ENCODE measurements at places on chromosomes 1 and 21. TPM values are rescaled to one million over a fixed set of nuclear protein-coding genes. Genes with fewer than 3 reads are reported as not detected.
A peak's percentile ranks its signal among the peaks of the same experiment; 100 is the strongest.

The TBX19 gene
- total RNA-seq = 2.0 TPM

- H3K36me3 ChIP-seq = no peaks in the 10 kb centered on the region
- no peak overlapping the region for H3K27ac ChIP-seq
- DNase-seq = no peak
- no peak overlapping the region for H3K4me3 ChIP-seq
These were observed 20.9 kb upstream of the SSX2IP start for GRCh38 chr1:84711121-84711520.

GRCh38 chr1:30744060-30744756 lies 13.4 kb downstream of the LAPTM5 start:
- peak; percentile 84 for DNase-seq
- H3K4me1 ChIP-seq = peaks cover 98% of the 10 kb centered on the region
- peaks cover 54% of the 10 kb centered on the region for H3K36me3 ChIP-seq

DNA sequence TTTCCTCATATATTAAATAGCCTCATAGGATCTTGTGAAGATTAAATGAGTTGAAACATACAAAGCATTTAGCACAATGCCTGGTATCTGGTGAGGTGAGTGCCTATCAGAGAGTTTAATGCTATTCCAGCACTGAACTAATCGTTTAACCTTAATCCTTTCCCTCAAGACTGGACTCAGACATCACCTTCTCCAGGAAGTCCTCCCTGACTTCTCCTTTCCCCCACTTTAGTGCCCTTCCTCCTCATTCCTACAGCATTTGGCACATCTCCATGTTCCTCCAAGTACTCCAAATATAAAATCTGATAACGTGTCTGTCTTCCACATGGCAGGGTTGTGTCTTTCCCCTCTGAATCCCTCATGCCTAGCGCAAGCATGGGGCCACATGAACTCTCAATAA lies 59.8 kb downstream of the ZSCAN20 start:
- H3K27ac ChIP-seq = no peak overlapping the region
- no peak overlapping the region for H3K4me3 ChIP-seq
- DNase-seq = no peak
- no peaks in the 10 kb centered on the region for H3K4me1 ChIP-seq
- peaks cover 10% of the 10 kb centered on the region for H3K27me3 ChIP-seq

DNA sequence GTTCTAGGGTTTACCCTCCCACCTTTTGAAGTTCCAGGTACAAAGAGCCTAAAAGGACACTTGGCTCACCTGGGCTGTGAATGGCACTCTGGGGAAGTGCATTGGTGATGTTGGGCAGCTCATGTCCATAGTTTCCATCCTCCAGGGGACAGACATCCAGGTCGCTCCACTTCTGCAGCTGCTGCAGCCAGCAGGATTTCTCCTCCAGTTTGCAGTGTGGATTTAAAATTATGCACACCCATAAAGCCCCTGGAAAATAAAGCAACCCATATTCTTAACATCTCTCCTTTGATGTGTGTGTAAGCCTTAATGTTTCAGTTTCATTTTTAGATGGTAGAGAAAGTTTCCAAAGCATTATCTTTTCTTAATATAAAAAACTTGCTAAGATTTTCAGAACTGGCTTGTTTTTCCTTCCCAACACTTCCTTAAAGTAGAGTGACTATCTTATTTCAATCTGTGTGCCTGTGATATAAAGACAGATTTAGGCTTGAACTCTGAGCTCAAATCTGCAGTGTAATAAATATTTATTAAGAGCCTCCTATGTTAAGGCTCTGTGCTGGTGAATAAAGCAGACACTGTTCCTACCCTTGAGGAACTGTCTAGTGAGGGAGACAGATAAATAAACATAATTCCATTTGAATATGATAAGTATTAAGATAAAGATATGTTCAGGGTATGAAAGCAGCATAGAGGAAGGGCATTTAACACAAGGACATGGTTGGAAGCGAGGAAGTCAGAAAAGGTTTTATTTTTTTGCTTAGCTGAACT lies 39.1 kb downstream of the UROD start:
- no peaks in the 10 kb centered on the region for H3K27me3 ChIP-seq
- H3K36me3 ChIP-seq = no peaks in the 10 kb centered on the region
- H3K4me3 ChIP-seq = peak overlapping the region; percentile 64
- peak overlapping the region; percentile 61 for H3K27ac ChIP-seq

DNA sequence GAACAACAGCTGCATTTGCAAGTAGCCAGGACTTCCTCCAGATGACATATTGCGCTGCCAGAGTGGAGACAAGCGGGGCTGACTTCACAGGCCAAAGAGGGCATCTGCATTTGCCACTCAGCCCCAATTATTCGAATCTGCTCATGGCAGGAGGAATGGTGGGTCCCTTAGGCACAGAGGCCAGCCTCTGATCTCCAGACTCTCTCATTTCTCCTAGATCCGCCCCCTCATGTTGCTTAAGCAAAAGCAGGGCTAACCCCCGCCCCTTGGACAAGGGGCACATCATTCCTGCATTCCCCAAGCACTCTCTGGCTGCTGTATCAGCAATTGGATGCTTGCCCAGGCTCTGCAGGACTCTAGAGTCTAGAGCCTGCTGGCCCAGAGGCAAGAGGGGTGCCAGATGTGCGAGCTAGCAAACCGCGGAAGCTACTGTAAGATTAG lies 262.4 kb downstream of the ST6GALNAC3 start:
- no peak for DNase-seq
- no peaks in the 10 kb centered on the region for H3K4me1 ChIP-seq
- no peak overlapping the region for H3K27ac ChIP-seq
- H3K27me3 ChIP-seq = no peaks in the 10 kb centered on the region

- no peaks in the 10 kb centered on the region for H3K27me3 ChIP-seq
- H3K4me3 ChIP-seq = no peak overlapping the region
- peaks cover 39% of the 10 kb centered on the region for H3K4me1 ChIP-seq
- H3K27ac ChIP-seq = no peak overlapping the region
- H3K36me3 ChIP-seq = no peaks in the 10 kb centered on the region
These were observed 46.7 kb upstream of the SARS1 start for GRCh38 chr1:109167001-109167506.

GRCh38 chr1:6939363-6939762 lies 154.1 kb downstream of the CAMTA1 start:
- DNase-seq = no peak
- H3K27me3 ChIP-seq = no peaks in the 10 kb centered on the region
- no peaks in the 10 kb centered on the region for H3K4me1 ChIP-seq
- H3K4me3 ChIP-seq = no peak overlapping the region

DNA sequence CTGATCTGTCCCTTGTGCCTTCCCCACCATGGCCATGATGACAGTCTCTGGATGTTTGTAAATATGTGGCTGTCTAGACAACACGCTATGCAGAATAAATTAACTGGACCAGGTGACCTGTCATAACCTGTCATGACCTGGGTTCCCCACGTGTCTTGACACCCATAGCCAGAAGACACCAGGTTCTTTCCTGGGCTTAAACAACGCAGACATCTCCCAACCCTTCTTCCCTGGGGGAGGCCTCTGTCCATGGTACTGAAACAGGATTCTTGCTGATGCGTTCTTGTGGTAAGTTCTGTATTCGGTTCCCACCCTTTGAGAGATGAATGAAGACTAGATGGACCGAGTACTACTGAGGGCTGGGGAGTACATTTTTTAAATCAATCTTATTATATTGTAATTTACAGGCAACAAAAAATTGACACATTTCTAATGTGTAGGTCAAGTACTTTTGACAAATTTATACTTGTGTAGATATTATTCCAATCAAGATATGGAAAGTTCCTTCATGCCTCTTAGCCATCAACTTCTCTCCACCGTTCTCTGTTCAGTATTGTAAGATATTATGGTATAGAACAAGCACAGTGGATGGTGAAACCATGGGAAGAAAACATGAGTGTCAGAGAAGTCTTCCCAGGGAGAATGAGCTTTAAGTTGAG lies 738.8 kb downstream of the PTPRU start:
- H3K4me1 ChIP-seq = no peaks in the 10 kb centered on the region
- H3K36me3 ChIP-seq = no peaks in the 10 kb centered on the region
- peak; percentile 35 for DNase-seq
- H3K27ac ChIP-seq = no peak overlapping the region

GRCh38 chr1:112762541-112763500 lies 47.7 kb upstream of the PPM1J start:
- no peaks in the 10 kb centered on the region for H3K36me3 ChIP-seq
- no peak overlapping the region for H3K27ac ChIP-seq
- H3K4me1 ChIP-seq = peaks cover 4% of the 10 kb centered on the region
- H3K4me3 ChIP-seq = no peak overlapping the region

DNA sequence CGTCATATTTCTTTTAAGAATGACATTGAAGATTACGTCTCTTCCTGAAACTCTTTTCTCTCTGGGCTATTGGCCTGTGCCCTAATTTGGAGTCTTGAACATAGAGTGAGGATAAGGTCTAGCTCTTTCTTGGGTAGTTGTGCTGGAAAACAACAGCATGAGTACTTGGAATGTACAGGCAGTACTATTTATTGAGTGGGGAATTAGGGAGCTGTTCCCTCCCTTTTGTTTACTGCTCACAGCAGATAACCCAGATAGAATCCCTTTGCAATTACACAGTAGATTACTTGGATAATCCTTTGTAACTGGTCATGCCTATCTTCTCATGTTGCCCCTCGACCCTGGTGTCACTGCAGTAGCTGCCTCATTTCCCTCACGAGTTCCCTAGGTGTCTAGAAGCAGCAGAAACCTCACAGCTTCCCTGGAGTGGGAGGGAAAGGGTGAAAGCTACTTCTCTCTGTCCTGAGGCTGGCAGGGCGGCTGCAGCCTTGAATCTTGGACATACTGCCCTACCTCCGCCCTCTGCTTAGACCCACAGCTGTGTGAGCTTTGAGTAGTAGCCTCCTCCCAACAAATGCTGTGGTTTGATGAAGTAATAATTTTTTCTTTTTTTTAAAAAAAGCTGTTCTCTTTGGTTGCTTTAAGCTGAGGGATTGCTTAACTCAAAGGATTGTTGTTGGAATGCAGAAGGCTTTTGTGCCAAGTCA lies 70.6 kb downstream of the FGGY start:
- H3K27ac ChIP-seq = no peak overlapping the region
- no peak for DNase-seq

The AMY1C gene
- not detected for total RNA-seq

The SPATA21 gene
- total RNA-seq = not detected

GRCh38 chr1:145908653-145909052 lies 1.2 kb downstream of the ITGA10 start:
- DNase-seq = no peak
- H3K4me1 ChIP-seq = peaks cover 20% of the 10 kb centered on the region
- H3K27me3 ChIP-seq = no peaks in the 10 kb centered on the region
- no peak overlapping the region for H3K27ac ChIP-seq

The GPATCH3 gene
- 15.0 TPM for total RNA-seq

- no peaks in the 10 kb centered on the region for H3K36me3 ChIP-seq
- no peaks in the 10 kb centered on the region for H3K4me1 ChIP-seq
- no peak overlapping the region for H3K4me3 ChIP-seq
- H3K27me3 ChIP-seq = peaks cover 4% of the 10 kb centered on the region
These were observed 170.8 kb downstream of the LBR start for GRCh38 chr1:225257081-225257480.

DNA sequence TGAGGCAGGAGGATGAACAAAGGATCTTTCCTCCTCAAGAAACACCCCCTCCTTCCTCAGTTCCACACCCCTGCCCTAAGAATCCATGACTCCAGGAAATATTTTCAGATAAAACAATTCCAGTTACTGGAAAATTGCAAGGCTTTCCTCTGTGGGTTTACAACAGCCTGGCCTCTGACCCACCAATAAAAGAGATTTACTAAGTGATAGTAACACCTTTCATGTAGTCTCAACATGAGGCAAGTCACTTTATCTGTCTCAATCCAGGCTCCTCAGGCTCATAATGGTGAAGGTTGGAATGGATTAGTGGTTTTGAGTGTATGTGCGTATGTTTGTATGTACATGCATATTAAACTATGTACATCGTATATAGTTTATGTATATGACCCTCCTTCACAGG lies 71.4 kb upstream of the PPP2R5A start:
- no peak overlapping the region for H3K4me3 ChIP-seq
- peaks cover 5% of the 10 kb centered on the region for H3K4me1 ChIP-seq
- H3K27me3 ChIP-seq = peaks cover 4% of the 10 kb centered on the region

- peaks cover 20% of the 10 kb centered on the region for H3K36me3 ChIP-seq
- H3K4me3 ChIP-seq = no peak overlapping the region
- DNase-seq = no peak
- H3K27ac ChIP-seq = peak overlapping the region; percentile 79
- no peaks in the 10 kb centered on the region for H3K27me3 ChIP-seq
These were observed 44.7 kb downstream of the XCL2 start for GRCh38 chr1:168498956-168499687.

The ALG14 gene
- total RNA-seq = 2.8 TPM

DNA sequence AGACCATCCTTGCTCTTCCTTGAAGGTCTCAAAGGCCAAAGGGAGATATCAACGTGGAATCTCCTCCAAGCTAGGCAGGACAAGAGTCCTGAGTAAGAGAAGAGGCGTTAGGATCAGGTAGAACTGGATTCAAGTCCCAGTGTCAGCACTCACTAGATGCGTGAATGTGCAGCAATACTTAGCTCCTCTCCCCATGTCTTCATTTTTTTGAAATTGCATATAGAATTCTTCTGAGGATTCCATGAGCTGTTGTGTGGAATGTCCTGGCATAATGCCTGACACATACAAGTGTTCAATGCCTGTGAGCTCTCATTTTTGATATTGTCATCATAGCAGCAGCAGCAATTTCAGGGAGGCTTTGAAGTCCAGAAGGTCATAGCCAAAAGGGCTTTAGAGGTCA lies 333.2 kb downstream of the KCNH1 start:
- no peaks in the 10 kb centered on the region for H3K4me1 ChIP-seq
- no peak overlapping the region for H3K27ac ChIP-seq
- peaks cover 14% of the 10 kb centered on the region for H3K27me3 ChIP-seq
